ENCODE measurements at places on chromosomes 6 and 20. TPM values are rescaled to one million over a fixed set of nuclear protein-coding genes. Genes with fewer than 3 reads are reported as not detected.

DNA sequence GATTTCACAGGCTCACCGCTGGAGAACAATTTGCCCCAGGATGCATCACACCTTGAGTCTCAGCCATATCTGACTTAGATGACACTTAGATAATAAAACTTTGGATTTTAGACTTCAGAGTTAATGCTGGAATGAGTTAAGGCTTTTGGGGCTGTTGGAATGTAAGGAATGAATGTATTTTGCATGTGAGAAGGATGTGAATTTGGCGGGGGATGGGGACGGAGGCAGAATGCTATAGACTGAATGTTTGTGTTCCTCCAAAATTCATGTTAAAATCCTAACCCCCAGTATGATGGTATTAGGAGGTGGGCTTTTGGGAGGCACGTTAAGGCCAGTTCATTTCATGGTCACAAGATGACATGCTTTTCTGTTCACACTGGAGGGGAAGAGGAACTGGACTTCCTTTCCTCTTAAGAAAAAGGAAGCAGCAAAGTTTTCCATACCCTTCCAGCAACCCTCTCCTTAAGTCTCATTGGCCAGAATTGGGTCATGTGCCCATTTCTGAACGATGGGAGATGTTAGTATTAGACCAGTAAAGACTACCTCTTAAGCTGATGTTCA lies 5.8 kb upstream of the SRXN1 start:
- no peak for DNase-seq

The TXLNB gene
- 52.4 TPM for total RNA-seq

The MOG gene
- total RNA-seq = 3.5 TPM

The KCNB1 gene
- 2.1 TPM for total RNA-seq

- DNase-seq = no peak
Measured at GRCh38 chr6:105880030-105880492, 206.1 kb upstream of the PRDM1 start.

Data from left cardiac atrium (tissue), 4 donors.